ENCODE measurements at places on chromosomes 5 and 9.

GRCh38 chr9:92385953-92386352 is 18.4 kb downstream of the OGN start:
- no peak for DNase-seq

DNA sequence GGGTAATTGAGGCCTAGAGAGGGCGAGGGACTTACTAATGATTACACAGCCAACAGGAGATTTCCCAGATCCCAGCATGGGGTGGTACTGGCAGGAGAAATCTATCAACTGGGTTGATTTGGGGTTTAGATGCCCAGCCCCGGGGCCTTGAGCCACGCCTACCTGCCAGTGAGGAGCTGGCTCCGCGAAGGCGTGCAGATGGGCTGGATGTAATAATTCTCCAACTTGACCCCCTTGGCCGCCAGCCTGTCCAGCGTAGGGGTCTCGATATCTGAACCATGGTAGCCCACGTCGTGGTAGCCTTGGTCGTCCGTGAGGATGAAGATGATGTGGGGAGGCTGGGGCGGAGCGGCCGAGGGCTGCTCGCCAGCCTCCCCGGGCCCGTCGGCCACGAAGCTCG is 804 bp downstream of the ARSI start:
- no peak for DNase-seq

DNA sequence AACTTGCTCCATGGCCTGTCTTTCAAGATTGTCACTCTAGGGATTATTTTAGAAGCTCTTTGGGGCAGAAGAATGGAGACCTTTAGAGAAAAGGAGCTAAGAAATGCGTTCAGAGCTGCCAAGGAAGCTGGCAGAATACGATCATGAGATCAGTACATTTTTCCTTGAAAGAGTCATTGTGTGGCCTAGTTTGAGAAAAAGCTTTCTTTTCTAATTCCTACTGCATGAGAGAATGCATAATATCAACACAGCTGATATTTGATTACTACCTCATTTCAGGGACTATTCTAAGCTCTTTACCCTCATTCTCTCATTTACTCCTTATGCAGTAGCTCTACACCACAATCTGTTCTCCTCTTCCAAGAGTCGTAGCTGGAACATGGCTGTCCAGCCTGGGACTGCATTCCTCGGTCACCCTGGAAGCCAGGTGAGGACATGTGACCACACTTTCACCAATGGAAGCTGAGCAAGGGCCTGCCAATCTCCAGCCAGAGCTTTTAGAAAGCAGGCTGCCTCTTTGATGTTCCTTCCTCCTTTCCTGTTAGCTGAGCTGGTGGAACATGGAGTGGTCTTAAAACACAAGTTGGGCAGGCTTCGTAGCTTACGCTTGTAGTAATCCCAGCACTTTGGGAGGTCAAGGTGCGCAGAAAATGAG is 99.3 kb upstream of the LHFPL2 start:
- no peak for DNase-seq

GRCh38 chr9:109499631-109500410 is 1.7 kb upstream of the PTPN3 start:
- no peak for DNase-seq

GRCh38 chr5:60738933-60739332 is 39.0 kb upstream of the DEPDC1B start:
- DNase-seq: no peak

DNA sequence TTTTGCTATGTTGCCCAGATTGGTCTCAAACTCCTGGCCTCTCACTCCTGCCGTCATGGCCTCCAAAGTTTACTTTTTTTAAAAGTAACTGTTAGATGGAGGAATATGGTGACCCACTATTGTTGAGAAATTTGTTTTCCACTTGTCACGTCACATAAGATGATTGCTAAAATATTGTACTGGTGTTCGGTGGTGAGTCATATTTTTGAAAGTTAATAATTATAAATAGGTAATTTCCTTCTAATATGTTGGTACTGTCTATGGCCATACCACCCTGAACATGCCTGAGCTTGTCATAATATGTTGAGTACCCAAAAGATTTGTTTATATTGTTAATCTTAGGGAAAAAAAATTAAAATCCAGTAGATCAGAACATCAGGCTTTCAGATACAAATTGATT is 22.6 kb downstream of the RMI1 start:
- no peak for DNase-seq
